ENCODE measurements at places on chromosomes 1 and 21.

- no peak for DNase-seq
These were observed 69.2 kb downstream of the FASLG start for GRCh38 chr1:172727956-172728603.

DNA sequence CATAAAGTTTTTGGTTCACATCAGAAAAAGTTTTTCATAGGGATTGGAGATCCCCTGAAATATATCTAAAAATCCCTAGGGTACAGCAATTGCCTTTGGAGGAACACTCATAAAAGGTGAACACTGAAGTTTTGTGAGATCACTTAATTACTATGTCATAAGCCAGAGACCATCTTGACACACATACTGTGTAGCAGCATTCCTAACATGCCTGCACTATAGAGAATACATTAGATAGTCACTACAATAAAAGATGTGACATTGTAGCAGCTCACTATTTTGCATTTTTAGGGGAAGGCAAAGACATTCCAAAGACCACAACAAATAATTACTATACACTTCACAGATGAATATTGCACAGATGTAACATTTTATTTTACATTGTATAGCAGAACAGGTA lies 779.9 kb downstream of the KCNT2 start:
- DNase-seq: no peak

- DNase-seq: no peak
These were observed at the start of gene IL22RA1 for GRCh38 chr1:24142546-24143534. TSS of gene IL22RA1 (minus strand) at chr1:24143140. CDS start at chr1:24143082, 58 bp downstream.

DNA sequence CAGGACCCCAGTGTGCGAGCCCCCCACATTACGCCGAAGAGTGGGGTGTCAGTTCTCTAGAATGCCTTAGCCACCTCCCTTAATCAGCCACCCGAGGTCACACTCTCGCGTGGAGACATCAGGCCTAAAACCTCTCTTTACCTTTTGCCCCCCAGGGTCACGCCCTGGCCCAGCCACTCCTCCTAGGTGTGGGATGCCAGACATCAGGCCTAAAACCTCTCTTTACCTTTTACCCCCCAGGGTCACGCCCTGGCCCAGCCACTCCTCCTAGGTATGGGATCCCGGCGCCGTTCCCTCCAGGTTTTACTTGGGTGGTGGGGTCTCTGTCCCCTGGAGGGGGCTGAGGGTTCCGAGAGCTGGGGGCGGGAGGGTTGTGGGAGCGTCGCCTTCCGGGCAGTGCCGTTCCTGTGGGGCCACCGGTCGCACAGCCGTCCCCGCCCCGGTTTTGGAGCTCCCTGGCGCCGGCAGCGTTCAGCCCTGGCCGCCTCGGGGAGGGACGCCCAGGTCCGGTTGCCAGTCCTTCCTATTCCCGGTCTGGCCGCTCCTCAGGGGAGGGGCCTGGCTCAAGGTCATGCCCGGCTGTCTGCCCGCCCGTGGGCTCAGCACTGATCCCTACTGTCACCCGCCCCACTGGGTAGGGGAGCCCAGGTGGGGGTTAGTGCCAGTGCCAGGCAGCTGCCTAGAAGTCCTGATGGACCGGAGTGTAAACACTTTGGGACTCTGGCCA lies 882 bp downstream of the VPS13D start:
- DNase-seq: no peak

DNA sequence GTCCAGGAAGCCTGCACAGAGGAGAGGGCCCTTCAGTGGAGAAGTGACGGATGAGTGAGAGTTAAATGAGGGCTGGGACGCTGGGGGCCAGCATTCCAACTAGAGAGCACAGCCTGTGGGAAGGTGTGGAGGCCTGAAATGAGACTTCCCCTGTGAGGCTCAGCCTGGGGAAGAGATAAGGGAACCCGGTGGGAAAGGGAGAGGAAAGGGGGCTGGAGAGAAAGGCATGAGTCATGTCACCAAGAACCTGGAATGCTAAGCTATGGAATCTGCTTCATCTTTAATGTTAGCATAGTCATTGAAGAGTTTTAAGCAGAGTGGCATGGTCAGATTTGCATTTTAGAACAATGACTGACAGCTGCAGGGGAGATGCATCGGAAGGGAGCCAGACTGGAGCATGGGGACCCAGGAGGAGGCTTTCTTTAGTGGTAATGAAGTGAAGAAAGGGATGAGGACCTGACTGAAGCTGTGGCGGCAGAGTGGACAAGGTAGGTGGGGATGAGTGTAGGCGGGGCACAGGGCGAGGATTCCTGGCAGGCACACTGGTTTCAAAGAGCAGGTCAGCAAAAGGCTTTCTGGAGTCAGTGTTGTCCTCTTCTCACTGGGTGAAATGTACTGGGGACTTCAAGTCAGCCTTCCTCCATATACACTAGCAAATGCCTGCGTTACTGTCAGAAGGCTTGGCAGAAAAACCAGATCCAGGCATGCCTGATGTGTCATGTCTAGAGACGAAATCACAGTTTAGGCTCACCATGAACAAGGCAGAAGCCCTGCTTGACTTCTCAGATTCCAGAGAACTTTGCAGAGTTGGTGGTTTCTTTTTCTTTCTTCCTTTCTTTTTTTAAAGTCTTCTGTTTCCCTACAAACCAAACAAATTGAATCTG lies 8.0 kb downstream of the RGL1 start:
- DNase-seq: no peak

DNA sequence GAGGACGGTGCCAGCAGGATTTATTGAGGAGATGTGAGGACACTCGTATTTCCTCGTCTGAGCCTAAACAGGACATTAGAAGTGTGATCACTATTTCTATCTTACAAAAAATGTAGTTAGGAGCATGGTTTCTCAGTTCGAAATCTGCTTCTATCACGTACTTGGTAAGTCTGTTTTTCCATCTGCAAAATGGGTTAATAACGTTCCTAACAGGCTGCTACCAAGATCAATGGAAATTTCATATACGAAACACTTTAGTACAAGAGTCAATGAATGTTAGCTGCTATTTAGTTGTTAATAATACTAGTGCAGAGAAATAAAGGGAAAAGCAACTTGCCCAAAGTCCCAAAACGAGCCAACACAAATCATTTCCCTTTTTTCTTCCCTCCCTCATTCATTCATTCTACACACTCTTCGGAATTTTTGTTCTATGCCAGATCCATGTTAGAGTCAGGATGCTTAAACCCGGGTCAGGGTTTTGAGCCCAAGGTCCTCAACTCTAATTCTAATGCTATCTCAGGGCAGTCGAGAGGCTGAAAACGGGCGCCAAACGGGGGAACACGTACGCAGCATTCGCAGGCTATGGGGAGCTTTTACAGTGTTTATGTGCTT lies 608 bp downstream of the SNRNP40 start:
- DNase-seq: no peak

DNA sequence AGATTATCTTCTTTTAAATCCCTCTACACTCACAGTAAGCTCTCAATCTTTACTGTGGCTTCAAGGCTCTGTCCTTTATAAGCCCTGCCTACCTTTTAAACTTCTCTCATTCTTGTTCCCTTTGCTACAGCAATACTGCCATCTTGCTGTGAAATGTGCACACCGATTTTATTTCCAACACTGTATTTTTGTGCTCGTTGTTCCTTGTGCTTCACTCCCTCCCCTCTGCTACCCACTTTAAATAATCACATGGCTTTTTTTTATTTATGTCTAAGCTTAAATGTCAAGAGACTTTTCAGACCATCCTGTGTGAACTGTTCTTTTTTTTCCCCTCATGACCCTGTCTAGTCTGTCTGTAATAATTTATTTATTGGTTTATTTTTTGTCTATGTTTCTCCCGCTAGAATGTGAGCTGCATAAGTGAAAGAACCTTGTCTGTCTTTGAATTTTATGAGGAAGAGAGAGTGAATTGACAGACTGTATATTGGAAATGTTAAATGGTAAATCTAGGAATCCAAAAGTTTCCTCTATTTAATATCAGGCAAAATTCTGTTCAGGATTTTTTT lies 45.7 kb downstream of the ABCD3 start:
- DNase-seq: no peak

GRCh38 chr1:41958015-41958673 lies 39.4 kb upstream of the HIVEP3 start:
- DNase-seq: no peak

DNA sequence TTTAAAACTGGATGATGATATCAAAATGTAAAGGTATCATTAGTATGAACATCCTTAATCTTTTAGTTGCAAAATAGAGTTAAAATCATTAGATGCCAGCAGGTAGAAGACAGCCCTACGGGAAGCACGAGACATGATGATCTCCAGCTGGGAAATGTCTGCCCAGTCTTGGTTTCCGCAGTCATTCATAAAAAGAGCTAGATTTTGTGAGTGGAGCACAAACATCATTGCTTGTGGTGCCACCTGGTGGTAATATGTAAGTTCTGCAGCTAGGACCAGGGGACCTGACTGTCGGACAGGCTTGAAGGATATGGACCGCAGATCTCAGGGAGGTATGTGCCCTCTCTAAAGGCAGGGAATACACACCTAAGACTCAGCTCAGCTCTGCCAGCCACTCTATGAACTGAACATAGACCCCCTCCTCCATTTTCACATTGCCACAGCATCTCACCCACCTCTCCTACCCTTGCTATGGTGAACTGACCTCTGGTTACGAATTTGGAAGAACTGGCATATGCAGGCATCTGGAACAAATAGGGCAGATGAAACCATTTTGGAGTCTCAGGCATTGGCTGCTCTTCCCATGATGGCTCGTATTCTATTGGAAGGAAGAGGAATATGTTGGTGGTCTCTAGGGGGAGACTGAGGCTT lies 9.2 kb downstream of the FCMR start:
- peak; percentile 43 for DNase-seq

- DNase-seq: no peak
These were observed 36.9 kb downstream of the EIF2D start for GRCh38 chr1:206575165-206575893.

- no peak for DNase-seq
These were observed 177.5 kb downstream of the VPS13D start for GRCh38 chr1:12407050-12407961.

DNA sequence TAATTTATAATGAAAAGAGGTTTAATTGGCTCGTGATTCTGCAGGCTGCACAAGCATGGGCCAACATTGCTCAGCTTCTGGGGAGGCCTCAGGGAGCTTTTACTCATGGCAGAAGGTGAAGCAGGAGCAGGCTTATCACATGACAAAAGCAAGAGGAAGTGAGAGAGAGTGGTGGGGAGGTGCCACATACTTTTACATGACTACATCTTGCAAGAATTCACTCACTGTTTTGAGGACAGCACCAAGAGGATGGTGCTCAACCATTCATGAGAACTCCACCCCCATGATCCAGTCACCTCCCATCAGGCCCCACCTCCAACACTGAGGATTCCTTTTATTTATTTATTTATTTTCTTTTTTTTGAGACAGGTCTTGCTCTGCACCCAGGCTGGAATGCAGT lies 5.5 kb upstream of the PLEKHM2 start:
- no peak for DNase-seq

GRCh38 chr1:214380986-214381695 lies 100.2 kb downstream of the SMYD2 start:
- DNase-seq: no peak

DNA sequence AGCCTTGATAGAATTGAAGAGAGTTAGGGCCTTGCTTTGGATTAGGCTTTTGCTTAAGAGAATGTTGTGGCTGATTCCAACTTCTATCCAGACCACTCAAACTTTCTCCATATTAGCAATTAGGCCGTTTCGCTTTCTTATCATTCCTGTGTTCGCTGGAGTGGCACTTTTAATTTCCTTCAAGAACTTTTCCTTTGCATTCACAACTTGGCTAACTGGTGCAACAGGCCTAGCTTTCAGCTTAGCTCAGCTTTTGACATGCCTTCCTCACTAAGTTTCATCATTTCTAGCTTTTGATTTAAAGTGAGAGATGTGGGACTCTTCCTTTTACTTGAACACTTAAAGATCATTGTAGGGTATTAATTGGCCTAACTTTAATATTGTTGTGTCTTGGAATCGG lies 183.6 kb upstream of the L1TD1 start:
- DNase-seq: no peak

DNA sequence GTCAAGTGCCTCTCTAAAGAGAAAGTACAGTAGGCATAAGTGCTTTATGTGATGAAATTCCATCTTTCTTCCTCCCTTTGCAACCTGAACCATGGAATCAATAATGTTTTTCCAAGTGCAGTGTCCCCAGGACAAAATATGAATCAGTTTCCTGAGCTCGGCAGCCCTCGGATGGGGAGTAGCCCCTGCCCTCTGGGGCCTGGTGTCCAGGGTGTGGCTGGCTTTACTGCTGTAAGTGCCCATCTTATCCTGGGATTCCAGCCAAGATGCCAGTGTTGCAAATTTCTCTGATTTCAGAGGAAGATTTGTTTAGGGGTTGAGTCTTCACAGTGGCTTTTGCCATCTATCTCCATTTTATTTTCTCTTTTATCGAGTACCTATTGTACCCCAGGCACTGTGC lies 40.5 kb upstream of the SRP9 start:
- DNase-seq: no peak

DNA sequence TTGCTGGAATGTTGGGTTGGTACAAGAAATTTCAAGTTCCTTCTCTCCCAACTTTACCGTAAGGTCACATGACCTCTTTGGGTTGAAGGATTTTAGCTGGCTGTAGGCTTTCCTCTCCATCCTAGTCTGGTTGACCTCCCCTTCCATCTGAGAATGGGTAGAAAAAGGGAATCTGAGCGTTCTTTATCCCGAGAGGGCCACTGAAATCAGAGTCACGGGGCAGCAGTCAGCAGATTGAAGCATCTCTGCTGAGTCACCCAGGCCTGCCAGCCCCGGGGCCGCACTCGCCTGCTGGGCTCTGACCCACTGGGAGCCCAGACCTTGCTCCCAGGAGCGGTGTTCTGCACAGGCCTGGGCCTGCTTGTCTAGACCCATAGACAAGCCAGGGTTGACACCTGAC lies 31.0 kb downstream of the TMCC2 start:
- DNase-seq: no peak

DNA sequence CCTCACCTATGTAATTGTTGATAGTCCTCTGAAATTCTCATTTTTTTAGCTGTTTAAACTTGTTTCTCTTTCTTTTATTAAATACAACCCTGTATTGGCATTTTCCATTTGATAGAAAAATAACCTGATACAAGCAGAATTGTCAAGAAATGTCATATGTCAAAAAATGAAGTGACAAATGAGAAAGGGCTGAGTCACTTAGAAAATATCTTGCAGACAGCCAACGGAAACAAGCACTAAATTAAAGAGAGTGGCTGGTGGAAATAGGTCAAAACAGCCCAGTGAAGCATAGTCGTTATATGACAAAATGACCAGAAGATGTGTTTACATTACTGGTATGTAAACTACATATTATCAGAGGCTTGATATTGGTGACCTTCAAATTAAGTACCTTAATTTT lies 484.4 kb downstream of the PLA2G4A start:
- no peak for DNase-seq

GRCh38 chr1:56387071-56387740 lies 192.2 kb downstream of the PLPP3 start:
- DNase-seq: no peak

- DNase-seq: no peak
These were observed 7.9 kb upstream of the CLDN14 start for GRCh38 chr21:36487641-36488307.

All from stimulated activated CD8-positive, alpha-beta memory T cell treated with anti-CD3 and anti-CD28 coated beads, Interleukin-2, amount 100 ng/mL, for 48 hours (primary cell).